ENCODE measurements at places on chromosomes 2 and 18.

DNA sequence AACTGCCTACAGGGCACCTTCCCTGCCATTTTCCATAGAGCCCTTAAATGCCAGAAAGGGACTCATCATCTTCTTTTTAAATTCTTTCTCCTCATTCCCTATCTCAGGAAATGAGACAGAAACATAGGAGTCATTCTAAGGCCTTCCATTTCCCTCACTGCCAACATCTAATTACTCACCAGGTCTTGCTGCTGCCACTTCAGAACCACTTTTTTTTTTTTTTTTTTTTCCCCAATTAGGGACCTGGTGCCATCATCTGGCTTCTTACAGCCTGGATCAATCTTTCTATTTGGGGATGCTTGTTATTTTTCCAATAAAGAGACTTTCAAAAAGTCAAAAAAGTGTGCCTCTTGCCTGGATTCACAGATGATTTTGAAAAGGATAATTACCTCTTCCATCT is 373.4 kb downstream of the LPIN1 start:
- peak; percentile 36 for DNase-seq

DNA sequence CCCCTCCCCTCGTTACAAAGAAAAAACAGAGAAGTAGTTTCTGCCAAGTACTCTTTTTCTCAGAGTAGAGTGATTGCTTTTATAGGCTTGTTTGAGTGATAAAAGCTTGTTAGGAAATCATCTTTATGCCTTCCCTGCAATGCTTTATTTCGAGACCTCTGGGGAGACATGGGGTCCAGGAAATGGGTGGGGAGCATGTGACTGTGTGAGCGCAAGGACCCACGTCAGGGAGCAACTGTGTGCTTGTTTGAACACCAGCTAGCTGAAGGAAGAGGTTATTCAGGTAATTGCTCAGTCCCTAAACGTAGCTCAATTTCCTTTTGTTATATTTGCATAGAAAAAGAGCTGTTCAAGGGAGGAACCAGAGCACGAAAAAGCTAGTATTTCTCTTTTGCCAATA is 187.3 kb downstream of the FAM210A start:
- DNase-seq = no peak

- DNase-seq = no peak
Observed at GRCh38 chr2:187129868-187130267, 280.9 kb upstream of the ZSWIM2 start.

GRCh38 chr2:8987410-8987809 is 16.1 kb downstream of the MBOAT2 start:
- no peak for DNase-seq

GRCh38 chr18:56890632-56891031 is 239.5 kb downstream of the WDR7 start:
- peak; percentile 94 for DNase-seq

GRCh38 chr2:84816426-84817026 is 64.4 kb downstream of the TRABD2A start:
- DNase-seq = no peak

- peak; percentile 23 for DNase-seq
Observed at GRCh38 chr2:122028371-122029100, 273.1 kb downstream of the TSN start.

DNA sequence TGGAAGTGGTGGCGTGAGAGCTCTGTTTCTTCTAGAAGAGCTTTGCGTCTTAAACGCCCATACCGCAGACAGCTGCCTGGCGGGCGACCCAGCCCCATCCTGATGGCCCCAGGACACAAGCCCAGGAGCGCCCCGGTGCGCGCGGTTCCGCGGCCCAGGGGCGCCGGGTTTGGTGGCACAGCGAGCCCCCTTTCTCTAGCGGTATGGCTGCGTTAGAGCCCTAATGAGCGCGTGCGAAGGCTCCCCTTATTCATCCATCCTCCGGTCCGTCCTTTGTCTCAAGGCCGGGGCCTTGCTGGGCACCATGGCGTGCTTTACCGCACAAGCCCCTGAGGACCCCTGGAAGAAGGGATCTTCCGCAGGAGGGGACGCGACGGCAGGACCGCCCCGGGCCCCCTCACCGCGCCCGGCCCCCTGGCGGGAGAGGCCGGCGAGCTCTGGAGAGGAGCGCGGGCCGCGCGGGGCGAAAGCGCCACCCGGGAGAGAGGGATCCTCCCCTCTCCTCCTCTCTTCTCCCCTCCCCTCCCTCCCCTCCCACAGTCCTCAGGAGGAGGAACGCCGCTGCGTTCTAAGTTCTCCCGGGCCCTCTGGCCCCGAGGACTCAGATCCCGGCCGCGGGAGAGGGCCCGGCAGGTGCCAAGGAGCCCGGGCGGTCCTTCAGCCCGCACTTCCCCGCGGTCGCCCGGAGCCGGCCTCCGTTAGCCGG is 626 bp upstream of the SLC1A4 start:
- DNase-seq = peak; percentile 93

- no peak for DNase-seq
Observed at GRCh38 chr18:35953688-35954087, 18.8 kb upstream of the RMP24 start.

GRCh38 chr18:79260510-79260909 is 135.2 kb upstream of the NFATC1 start:
- no peak for DNase-seq

- no peak for DNase-seq
Observed at GRCh38 chr2:132953771-132954170, 283.8 kb upstream of the LYPD1 start.

DNA sequence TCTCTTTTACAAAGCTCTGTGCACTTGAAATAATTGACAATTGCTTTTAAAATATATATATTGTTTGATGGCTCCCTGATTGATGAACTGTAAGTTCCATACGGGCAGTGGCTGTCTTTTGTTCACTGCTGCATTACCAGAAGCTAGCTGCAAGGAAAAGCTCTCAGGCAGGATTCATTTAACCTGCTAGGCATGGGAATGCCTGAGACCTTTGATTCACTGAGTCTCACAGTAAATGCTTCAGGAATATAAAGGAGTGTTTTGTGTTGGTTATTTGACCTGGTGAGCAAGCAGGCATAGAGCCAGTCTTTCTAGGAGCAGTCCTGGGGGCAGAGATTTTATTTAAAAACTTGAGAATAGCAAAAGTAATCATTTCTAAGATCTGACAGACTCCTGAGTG is 193.2 kb upstream of the ITGA4 start:
- DNase-seq = peak; percentile 3

GRCh38 chr2:29405266-29405665 is 290.1 kb downstream of the CLIP4 start:
- no peak for DNase-seq

- DNase-seq = no peak
Observed at GRCh38 chr2:30448308-30448707, 1.3 kb downstream of the LCLAT1 start.

GRCh38 chr18:7946734-7947377 is 379.7 kb downstream of the PTPRM start:
- DNase-seq = peak; percentile 87

DNA sequence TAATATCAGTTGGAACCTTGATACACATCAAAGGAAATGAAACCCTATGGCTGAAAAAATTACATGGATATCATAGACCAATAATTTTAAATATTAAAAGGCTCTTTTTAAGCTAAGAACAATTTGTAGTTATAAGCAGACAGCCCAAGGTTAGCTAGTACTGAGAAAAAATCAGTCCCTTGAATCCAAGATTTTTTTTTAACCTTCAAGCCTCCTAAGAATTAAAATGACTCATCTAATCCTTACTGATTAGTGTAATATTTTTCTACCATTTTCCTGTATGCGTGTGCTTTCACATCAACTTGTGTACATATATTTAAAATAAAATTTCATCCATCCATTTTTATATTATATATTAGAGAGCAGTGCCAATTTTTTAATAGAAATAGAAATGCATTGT is 1004.9 kb upstream of the ZEB2 start:
- DNase-seq = no peak

GRCh38 chr2:85437488-85438200 is 19.1 kb downstream of the SH2D6 start:
- peak; percentile 78 for DNase-seq

DNA sequence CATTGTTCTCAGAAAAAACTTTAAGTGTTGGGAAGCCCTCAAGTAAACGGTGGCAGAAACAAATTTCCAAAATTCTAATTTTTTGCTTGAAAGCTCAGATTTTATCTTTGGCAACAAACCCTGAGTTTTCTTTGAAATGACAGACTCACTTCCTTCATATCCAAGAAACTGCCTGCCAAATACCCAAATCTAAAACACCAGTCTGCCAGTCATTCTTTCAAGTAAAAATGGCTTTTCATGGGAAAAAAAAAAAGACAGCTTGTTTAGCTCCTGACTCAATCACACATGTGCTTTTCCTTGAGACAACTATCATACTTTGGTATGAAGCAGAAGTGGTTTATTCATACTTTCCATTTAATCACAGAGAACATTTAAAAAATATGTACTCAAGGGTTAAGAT is 40.6 kb upstream of the CSRNP3 start:
- no peak for DNase-seq

DNA sequence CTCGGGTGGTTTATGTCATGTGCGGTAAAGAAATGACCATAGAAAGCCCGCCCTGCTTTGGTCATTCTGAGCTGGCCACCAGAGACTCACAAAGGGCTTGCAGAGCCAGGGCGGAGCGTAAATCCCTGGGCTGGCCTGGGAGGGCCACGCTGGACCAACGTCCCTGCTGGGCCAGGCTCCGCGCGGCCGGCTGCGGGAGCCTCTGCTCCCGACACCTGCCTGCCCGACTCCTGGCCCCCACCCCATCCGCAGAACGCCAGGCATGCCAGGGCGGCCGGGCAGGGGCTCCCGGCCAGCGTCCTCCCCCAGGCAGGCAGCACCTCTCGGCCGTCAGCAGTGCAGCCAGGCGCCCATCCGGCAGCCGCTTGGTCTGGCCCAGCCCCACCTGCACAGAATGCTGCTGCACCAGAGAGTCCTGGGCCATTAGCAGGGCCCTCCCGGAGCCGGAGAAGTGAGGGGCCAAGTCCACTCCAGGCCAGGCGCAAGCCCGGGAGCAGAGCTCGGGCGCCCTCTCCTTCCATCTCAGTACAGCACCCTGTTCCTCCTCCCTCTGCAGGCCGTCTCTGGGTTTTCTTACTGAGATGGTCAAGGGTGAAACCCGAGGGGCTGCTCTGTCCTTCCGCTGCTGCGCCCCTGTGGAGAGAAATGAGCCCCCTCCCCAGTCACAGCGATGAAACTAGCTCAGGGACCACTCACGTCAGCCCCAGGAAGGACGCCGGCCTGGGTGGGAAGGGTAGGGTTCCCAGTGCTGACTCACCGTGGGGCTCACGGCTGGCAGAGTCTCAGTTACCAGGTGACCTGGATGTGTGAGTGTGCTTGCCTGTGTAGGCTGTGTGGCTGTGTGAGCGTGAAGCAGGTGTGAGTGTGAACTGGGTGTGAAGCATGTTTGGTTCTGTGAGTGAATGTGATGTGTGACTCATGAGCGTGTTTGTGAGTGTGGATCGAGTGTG is 83.3 kb downstream of the PTGR3 start:
- no peak for DNase-seq

DNA sequence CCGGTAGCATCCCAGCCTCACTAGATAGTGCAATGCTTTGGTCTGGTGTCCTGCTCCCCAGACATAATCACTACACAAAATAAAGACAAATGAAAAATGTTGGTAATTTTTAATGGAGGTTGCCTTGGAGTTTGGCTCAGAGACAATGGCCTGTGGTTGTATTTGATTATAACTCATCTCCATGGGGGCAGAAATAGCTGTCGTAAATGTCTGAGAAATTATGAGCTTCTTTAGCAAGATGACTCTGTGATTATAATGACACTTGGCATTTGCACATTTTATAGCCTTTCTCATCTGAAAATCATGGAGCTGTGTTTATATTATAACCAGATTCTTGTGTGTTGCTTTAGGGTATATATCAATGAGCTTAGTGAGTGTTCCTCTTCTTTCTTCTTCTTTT is 1779.7 kb upstream of the CELF4 start:
- no peak for DNase-seq

DNA sequence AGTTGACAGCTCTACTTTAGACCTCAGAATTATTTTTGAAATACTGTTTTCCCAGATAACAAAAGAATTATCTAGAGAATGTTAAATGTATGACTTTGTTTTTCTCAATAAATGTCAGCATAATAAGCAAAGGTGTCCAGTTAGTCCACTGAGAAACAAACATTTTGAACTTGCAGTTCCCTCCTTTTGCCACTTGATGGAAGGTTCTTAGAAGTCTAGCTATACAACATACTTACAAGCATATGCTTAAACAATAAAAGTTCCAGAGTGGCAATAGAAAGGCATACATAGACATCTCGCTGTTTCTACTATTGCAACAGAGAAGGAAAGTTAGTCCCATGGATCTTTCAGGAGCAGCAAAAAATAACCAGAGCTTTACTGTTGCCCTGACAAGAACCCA is 11.8 kb downstream of the NDUFA10 start:
- DNase-seq = peak; percentile 24

DNA sequence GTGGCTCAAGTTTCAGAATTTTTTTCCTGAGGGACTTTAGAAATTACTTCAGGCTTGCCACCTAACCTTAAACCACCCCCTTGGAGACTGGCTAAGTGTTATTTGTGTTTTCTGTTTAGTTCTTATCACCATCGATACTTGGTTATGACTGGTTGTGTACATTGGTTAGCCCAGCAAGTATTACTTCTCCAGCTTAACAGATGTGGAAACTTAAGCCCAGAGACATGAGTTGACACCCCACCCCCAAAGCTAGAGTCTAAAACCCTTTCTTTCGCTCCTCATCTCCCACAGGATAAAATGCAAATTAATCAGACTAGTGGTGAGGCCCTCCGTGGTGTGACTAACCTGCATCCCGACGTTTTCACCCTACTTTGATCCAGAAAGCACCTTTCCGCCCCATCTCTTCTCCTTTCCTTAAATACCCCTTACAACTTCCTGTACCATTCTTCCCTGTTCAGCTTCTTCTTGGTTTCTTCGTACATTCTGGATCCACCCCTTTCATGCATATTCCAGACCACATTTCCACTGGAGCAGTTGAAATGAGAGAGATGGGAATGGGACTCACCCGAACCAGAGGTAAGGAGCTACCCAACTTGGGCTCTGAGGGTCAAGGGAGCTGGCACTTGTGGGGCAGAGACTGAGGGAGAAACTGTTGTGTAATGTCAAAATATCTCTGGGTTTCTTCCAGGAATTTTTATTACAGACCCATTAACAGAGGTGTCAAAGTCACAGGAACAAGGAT is 819 bp upstream of the MAP3K2 start:
- no peak for DNase-seq

DNA sequence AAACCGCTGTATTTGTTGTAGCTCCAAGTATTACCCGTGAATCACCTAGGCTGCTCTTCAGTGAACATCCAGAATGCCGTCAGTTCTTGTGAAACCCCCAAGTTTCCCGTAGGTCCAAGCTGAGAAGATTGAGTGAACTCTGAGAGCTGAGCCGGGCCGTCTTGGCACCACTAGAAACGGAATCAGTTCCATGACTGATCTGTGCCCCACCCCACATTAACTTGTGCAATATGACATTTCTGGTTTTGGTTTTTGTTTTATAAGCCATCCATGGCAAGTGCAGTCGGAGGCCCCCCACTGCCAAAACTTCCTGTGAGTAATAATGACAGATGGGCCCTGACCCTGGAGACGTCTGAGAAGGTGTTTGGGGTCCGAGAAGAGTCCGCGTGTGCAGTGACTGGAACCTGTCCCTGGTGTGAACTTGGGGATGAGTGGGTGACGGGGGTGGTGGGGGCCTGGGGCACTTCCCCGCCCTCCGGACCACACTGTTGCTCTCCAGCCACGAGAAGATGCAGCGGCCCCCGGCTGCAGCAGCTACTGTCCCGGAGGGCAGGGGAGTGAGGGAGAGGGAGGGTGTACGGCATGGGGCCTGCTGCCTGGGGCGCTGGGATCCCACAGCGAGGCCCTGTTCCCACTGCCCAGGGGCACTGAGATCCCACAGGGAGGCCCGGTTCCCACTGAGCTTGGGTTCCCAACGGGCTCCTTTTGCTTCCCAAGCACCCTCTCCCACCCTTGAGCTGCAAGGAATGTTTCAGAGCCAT is 26.5 kb downstream of the NFATC1 start:
- DNase-seq = peak; percentile 86
